ENCODE measurements at places on chromosomes 7 and 10.

DNA sequence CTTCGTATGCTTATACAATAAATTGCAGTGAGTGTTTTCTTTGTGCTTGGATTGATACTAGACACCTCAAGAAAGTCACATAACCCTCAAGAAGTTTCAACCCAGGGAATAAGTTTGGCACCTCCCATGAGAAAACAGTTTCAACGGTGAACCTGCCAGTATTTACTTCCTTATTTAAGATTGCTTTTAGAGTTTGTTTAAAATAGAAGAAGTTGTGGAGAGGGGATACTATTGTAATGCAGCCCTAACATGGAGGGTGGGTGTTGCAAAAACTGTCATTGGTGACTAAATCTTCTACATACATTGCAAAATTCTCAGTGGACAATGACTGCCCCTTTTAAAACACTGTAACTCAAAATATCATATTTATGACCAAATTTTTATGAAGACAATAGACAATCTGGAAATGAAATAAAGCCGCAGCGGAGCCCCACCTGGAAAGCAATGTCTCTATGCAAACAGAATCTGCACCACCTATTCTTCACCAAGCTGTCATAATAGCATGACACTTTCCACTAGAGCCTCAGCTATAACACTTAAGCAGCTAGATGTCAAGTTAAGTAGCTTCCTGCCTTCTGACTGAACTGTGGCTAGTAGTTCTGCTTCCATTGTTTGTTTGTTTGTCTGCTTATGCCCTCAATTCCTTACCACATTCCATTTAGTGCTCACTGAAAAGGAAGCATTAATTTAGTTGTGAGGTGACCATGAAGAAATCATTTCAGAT lies 98.2 kb downstream of the MDFIC start:
- no peak for DNase-seq

DNA sequence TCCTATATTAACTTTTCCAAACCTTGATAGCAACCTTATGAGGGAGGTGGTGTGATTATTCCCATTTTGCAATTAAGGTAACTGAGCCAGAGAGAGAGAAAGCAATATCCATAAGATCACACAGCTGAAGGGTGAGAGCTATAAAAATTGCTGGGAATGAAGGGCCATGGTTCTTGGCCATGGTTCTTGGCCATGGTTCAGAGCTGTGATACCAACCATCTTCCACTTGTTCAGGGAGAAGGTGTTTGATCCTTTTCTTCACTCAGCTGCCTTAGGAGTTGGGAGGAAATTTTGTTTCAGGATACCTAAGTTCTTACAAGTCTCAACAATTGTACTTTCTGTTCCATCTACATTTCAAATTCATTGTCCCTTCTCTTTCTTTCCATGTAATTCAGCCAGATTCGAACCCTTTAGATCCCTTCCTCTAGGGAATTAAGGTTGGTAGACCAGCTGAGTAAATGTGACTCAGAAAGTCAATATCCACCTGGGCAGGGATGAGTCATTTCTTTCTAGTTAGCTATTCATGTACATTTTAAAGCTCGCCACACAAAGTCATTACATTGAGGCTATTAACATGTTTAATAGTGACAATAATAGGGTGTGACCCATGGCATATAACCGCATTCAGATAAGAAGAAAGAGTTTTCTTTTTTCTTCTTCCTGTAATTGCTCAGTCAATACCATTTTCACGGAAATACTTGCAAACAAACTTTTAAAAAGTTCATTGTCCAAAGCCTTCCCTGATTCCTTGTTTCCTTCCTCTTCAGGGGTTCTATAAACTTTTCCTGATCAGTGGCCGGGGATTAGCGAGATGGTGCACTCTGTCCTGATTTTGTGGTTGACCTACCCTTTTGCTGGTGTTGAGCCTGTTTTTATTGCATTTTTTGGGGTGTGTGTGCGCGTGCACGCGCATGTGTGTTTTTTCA lies 143.4 kb downstream of the TCF7L2 start:
- no peak for DNase-seq

- no peak for DNase-seq
Measured at GRCh38 chr10:3754727-3755439, 30.1 kb downstream of the KLF6 start.

- DNase-seq, result peak; percentile 29
Measured at GRCh38 chr10:90960355-90960814, 39.5 kb upstream of the ANKRD1 start.

DNA sequence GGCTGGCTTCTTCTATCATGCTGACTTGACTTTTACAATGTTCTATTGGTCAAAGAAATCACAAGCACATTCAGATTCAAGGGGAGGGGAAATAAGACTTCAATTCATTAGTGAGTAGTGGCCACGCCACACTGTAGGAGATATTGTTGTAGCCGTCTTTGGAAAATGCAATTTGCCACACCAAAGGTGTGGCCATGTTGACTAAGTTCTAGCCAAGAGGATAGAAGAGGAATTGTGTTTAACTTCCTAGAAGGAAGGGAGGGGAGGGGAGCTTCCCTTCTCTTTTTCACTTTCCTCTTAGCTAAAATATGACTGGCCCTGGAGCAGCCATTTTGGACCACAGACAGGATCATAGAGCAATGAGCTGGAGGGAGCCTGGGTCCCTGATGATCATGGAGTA lies 3.4 kb upstream of the PRKAR2B start:
- no peak for DNase-seq

- no peak for DNase-seq
Measured at GRCh38 chr7:132154695-132155471, 421.4 kb downstream of the PLXNA4 start.

DNA sequence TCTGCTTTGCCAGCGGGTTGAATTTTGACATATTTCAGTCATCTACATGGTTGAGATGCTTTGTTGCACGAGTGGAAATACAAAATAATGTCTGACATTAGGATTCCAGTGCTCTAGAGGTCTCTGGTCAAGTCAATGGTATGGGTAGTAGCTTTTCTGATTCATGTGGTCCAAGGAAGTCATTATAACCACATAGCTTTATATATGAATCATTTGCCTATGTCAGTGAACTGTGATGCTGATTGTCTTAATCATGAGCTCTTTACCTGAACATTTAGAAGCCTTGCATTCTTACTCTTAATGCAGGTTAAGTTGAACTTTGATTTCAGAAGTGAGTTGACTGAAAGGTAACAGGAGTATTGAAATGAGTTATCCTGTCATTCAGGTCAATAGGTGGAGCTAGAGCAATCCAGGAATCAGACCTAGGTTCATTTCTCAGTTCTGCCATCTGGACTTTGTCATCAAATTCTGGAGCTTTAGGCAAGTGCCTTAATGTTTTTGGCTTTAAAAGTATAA lies 3.3 kb downstream of the MAPK8 start:
- no peak for DNase-seq

DNA sequence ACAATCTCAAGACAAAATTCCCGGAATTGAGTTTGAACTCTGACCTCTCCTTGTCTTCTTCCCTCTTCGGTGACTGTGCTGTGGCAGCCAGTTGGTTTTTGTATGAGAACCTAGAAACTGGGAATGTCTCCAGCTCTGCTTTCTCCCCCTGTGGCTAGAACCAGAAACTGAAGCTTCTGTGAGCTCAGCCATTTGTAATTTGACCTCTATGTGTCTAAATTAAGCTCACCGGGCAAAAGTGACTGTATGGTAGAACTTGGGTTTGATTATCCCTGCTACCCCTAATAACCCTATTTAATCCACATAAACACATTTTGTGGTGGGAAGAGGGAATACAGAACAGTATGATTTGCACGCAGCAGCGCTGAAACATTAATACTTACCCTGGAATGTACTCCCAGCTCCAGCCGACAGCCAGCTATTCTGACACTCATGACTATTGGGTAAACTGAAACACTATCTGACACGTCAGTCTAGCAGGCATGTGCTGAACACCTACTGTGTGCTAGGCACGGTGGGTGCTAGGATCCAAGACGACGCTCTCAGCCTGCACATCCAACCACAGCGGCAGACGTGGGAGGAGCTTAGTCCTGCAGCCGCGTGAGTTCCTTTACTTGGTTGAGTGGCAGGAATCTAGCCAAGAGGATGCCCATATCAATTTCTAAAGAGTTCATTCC lies 324.8 kb downstream of the SFMBT2 start:
- DNase-seq, result no peak

DNA sequence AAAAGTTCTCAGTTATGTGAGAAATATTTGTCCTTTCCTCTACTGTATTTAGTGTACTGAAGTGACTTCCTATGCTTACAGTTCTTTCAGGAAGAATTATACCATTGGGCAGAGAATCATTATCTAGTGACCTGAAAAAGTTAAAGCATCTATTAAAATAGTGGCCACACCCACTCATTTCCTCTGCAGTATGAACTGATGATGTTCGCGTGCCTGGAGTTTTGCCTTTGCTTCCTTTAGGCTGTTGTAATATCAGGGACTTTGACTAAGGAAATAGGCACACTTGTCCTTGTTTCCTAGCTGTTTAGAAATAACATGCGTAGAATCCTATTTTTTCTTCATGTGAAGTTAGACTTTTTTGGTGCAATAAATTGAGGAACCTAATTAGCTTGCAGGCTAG lies 100.7 kb downstream of the ZMYND11 start:
- DNase-seq, result no peak

- DNase-seq, result no peak
Measured at GRCh38 chr7:159071260-159071659, 73.4 kb downstream of the VIPR2 start.
